Tongue (tissue), 3 donors: ENCODE measurements at places on chromosomes 1 and 21.

- no peak for DNase-seq
Observed at GRCh38 chr1:193538680-193539079, 352.3 kb upstream of the B3GALT2 start.

DNA sequence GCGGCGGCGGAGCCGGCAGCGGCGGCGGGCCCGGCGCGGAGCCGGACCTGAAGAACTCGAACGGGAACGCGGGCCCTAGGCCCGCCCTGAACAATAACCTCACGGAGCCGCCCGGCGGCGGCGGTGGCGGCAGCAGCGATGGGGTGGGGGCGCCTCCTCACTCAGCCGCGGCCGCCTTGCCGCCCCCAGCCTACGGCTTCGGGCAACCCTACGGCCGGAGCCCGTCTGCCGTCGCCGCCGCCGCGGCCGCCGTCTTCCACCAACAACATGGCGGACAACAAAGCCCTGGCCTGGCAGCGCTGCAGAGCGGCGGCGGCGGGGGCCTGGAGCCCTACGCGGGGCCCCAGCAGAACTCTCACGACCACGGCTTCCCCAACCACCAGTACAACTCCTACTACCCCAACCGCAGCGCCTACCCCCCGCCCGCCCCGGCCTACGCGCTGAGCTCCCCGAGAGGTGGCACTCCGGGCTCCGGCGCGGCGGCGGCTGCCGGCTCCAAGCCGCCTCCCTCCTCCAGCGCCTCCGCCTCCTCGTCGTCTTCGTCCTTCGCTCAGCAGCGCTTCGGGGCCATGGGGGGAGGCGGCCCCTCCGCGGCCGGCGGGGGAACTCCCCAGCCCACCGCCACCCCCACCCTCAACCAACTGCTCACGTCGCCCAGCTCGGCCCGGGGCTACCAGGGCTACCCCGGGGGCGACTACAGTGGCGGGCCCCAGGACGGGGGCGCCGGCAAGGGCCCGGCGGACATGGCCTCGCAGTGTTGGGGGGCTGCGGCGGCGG is 1.0 kb downstream of the ARID1A start:
- no peak for DNase-seq

- DNase-seq, result no peak
Observed at GRCh38 chr1:113946112-113946511, 17.0 kb downstream of the HIPK1 start.

- DNase-seq, result peak; percentile 70
Observed at GRCh38 chr1:205748403-205749233, 1.4 kb downstream of the NUCKS1 start.

DNA sequence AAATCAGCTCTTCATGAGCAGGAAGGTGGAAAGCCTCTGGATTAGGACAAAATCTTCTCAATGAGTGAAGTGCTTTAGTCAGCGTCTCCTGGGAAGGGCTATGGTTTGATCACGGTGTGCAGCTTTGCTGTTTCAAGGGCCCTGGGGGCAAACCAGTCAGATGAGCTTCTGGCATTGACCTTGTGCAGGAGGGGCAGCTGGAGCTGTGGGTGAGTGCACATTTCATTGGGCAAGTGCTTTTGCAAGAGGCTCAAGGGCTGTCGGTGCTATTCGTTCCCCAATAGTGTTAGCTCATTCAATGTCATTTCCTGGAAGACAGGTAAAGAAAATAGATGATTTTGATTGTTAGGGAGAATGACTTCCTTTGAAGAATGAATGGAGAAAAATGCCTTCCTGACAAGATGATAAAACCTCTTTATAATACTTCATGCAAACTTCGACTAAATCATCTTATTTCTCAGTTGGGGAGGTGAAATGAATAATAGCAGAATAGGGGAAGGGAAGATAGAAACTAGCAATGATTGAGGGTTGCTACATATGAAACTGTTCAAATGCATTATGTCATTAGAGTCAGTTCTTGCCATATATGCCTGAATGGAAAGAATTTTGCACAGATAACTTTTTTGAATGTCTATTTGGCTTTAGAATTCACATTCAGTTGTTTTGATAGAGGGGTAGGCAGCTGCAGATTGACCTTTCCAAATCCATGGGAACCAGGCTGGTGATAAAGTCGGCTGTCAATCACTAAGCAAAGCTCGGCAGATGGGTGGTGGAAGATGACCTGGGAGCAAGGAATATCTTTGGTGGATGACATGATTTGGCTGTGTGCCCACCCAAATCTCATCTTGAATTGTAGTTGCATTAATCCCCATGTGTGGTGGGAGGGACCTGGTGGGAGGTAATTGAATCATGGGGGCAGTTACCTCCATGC is 12.9 kb upstream of the DISC1 start:
- DNase-seq, result no peak

DNA sequence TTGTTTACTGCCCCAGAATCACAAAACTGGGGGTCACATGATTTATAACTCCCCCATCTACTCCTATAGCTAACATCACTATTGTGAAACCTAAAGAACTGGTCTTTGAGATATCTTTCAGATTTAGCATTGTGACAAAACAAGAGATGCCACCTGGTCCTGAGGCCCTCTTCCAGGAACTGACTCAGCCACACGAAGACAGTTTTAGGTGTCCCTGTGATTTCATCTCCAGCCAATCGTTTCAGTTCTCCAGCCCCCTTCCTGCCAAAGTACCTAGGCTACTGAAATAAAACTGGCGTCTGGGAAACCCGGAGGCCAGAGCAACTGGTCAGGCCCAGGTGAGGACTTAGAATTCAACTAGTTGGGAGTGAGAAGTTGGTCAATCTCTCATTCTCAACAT is 36.6 kb downstream of the TBX19 start:
- no peak for DNase-seq

- no peak for DNase-seq
Observed at GRCh38 chr1:40423951-40424618, 26.2 kb upstream of the ZFP69B start.

DNA sequence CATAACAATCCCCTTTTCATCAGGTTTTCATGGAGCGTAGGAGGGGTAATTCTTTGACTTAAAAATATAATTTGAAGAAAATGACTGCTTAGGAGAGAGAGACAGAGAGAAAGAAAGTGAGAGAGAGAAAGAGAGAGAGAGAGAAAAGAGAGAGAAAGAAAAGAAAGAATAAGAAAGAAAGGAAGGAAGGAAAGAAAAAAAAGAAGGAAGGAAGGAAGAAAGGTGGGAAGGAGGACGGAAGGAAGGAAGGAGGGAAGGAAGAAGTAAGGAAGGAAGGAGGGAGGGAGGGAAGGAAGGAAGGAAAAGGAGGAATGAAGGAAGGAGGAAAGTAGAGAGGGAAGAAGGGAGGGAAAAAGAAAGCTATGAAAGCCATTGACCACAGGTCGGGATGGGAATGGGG is 10.8 kb upstream of the DEGS1 start:
- no peak for DNase-seq

GRCh38 chr1:184050636-184051035 is 894 bp upstream of the TSEN15 start:
- DNase-seq, result no peak

- DNase-seq, result peak; percentile 82
Observed at GRCh38 chr1:22709891-22710700, 543 bp upstream of the EPHB2 start.

DNA sequence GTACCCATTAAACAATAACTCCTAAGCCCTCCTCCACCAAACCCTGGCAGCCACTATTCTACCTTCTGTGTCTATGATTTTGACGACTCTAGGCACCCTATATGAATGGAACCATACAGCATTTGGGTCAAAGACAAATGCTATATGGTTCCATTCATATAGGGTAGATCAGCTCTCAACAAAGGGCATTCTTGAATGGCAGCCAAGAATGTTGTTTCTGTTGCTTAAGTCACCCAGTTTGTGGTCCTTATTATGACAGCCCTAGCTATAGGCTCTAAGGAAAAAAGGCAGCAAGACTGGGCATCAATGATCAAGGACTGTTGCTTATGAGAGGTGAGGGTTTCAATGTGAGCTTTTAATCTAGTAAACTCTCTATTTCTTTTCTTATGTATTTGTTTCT is 4.7 kb upstream of the SLC5A9 start:
- no peak for DNase-seq

DNA sequence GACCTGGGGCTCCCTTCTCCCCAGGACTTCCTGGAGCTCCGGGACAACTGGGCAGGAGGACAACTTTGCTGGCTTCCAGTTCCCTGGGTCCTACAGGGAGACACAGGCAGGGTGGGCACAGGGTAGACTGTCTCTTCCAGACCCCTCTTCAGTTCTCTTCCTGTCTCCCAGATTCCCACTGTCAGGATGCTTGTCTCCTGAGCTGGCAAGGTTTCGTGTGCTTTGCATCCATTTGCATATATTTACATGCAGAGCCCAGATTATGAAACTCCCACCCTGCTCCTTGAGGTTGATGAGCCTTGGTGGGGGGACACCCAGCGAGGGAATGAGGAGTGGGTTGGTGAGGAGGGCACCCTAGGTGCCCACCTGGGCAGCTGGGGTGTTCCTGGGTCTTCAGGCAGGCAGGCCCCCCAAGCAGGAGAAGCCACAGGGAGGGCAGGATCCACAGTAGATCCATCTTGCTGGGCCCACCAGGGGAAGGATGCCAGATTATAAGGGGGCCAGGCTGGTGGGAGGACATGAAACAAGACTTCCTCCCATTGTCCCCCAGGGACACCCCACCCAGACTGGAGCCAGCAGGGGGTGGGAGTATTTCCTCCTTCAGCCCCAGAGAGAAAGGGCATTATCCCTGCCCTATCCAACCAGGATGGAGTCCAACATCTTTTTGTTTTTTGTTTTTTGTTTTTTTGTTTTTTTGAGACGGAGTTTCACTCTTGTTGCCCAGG is at the start of gene FCN3:
Gene FCN3, minus strand, starts transcription at position 463 of the 725 bp plus-strand sequence. Its CDS starts 6 bp downstream, at position 457.
- no peak for DNase-seq

DNA sequence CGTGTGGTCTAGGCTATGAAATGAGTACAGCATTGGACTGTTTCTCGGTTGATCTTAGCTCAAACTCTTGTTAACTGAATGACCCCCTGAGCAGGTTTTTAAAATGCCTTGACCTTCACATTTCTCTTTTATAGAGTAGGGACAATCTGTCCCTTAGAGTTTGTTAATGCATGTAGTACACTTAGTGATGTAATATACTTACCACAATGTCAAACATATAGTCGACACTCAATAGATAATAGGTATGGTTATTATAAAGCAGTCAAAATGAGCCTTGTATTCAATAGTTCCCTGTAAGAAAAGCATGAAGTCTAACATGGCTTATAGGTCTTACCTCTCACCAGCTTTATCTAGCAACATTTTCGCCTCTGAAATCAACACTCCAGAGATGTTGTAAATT is 161.0 kb upstream of the RUNX1 start:
- DNase-seq, result no peak

GRCh38 chr1:3525551-3526482 is 71.4 kb downstream of the ARHGEF16 start:
- no peak for DNase-seq

GRCh38 chr1:33712186-33712585 is 151.7 kb upstream of the HMGB4 start:
- DNase-seq, result no peak

GRCh38 chr21:33265664-33266049 is 510 bp upstream of the IL10RB start:
- DNase-seq, result peak; percentile 55

DNA sequence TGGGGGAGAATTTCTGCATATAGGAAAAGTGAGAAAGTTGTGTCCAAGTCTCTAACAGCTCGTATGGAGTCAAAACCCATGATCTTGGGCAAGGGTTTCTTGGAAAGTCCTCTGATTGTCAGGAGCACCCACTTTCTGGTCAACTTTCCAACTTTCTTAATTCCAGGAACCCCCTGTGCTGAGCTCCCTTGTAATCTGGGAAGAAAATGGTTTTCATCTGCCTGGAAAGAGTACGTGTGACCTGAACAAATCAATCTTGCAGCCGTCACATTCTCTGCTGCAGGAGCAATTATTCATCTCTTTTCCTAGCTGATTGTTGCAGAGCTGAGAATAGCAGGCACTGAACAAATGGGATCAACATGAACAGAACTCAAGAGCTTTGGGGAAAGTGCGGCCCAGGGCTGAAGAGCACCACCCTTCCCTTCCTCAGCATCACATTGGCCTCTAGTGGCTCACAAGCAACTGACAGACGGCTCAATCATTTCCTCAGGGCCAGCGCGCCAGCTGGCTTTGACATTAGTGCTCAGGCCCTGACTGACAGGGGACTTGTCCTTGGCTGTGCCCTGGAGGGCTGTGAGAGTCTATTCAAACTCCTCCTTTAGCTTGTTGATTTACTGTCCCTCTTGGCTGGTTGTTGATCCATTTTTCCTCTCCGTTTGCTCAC is 295.2 kb downstream of the HLX start:
- DNase-seq, result peak; percentile 48

DNA sequence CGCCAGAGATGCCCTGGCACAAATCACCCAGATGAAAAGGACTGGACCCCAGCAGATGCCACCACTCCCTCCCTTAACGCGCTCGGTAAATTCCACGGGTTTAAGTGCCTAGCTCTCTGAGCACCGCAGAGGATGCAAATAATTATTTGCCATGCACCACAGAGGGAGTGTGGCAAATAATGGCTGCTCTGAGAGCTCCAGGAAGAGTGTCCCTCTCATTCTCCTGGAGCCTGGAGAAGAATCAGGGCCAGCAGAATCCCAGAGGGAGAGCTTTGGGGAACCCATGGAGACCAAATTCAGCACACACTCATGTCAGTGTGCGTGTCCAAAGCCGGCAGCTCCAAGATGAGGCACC is 667 bp downstream of the HHIPL2 start:
- no peak for DNase-seq
